ENCODE measurements at places on chromosomes 3 and 15.

- DNase-seq, result no peak
These were observed 6.7 kb upstream of the NCEH1 start for GRCh38 chr3:172717493-172718088.

GRCh38 chr15:78314181-78314581 lies 14.8 kb upstream of the SKIC8 start:
- no peak for DNase-seq

- DNase-seq, result no peak
These were observed 414.7 kb upstream of the ARRDC4 start for GRCh38 chr15:97545799-97546198.

DNA sequence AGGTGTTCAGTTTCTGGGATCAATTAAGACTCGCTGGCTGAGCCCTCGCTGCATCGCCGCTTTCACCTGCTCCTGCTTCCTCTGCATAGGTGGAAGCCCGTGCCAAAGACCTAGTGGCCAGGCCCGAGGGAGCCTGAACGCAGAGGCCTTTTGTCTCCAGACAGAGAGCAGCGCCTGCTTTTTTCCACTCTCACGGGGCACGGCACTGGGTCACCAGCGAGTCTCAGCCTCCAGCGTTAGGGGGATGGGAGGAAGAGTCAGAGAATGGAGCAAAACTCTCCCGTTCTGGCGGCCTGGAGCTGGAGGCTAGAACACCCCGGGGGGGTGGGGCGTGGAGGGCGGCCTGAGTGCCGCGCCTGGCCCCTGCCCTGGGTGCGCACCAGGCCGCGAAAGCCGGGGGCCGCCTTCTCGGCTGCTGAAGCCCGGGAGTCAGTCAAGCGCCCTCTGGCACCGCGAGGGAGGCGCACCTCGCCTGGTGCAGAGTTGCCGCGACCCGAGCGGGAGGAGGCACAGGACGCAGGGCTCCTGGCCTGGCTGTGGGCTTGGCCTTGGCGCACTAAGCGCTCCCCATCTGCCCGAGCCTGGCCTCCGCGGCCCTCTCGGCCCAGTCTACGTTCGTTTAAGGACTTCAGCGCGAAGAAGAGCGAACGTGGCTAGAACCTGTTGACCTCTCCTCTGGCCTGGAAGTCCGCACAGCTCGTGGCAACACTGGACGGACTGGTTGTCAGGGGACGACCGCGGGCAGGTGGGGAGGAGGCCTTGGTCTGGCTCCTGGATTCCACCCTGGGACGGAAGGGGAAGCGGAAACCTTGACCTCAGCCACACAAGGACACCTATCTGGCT lies 21.5 kb downstream of the NR2F2 start:
- no peak for DNase-seq

DNA sequence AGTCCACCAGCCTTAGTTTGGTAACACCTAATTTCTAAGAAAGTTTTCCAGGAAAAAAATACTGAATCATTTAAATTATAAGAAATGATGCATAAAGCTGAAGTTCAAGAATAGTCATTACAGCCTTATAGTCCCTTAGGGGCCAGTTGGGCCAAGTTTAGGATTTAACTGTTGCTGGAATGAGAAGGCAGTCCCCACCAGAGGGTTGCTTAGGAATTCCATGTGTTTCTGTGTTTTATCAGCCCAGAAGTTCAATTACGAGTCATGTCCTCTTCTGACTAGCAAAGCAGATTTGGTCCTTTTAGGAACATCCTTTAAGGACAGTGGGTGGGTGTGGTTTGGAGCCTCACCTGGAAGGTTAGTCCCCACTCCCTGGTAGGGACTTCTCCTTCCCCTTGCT lies 57.0 kb upstream of the NR2E3 start:
- DNase-seq, result no peak

GRCh38 chr3:175082631-175083030 lies 223.5 kb downstream of the NAALADL2 start:
- no peak for DNase-seq

GRCh38 chr3:8421267-8421666 lies 80.4 kb upstream of the LMCD1 start:
- DNase-seq, result no peak

- peak; percentile 87 for DNase-seq
These were observed 17.5 kb downstream of the LMCD1 start for GRCh38 chr3:8519156-8519555.

- no peak for DNase-seq
These were observed 16.8 kb upstream of the ABHD2 start for GRCh38 chr15:89071471-89071870.

GRCh38 chr3:175836617-175837016 lies 977.5 kb downstream of the NAALADL2 start:
- no peak for DNase-seq

Measured in fibroblast of skin of left biceps (primary cell).